ENCODE measurements at places on chromosomes 16 and 17.

- no peak for DNase-seq
Measured at GRCh38 chr16:24773771-24774427, 44.4 kb downstream of the TNRC6A start.

DNA sequence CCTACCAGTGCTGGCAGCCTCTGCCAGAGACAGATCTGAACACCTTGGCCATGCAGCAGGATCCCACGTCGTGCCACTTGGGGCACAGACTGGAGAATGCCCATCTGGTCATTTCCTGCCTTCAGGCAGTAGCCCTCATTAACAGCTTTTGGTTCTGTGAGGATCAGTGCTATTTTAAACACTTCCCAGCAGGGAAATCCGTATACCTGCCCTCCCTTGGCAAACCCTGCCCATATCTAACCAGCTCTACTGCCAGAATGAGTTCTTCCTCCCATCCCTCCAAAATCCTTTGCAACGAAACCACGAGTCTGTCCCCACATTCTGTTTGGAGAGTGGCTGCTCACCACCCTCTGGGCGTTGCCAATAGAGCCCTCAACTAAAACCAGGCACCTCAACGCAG is 245.7 kb downstream of the ENGASE start:
- DNase-seq: no peak

- DNase-seq: no peak
Measured at GRCh38 chr17:13425390-13425789, 176.3 kb downstream of the HS3ST3A1 start.

DNA sequence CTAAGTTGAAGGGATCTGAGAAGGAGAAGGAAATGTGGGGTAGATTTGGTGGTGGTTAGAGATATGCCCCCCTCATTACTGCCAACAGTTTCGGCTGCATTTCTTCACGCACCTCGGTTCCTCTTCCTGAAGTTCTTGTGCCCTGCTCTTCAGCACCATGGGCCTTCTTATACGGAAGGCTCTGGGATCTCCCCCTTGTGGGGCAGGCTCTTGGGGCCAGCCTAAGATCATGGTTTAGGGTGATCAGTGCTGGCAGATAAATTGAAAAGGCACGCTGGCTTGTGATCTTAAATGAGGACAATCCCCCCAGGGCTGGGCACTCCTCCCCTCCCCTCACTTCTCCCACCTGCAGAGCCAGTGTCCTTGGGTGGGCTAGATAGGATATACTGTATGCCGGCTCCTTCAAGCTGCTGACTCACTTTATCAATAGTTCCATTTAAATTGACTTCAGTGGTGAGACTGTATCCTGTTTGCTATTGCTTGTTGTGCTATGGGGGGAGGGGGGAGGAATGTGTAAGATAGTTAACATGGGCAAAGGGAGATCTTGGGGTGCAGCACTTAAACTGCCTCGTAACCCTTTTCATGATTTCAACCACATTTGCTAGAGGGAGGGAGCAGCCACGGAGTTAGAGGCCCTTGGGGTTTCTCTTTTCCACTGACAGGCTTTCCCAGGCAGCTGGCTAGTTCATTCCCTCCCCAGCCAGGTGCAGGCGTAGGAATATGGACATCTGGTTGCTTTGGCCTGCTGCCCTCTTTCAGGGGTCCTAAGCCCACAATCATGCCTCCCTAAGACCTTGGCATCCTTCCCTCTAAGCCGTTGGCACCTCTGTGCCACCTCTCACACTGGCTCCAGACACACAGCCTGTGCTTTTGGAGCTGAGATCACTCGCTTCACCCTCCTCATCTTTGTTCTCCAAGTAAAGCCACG is 28.3 kb downstream of the STH start:
- DNase-seq: no peak

DNA sequence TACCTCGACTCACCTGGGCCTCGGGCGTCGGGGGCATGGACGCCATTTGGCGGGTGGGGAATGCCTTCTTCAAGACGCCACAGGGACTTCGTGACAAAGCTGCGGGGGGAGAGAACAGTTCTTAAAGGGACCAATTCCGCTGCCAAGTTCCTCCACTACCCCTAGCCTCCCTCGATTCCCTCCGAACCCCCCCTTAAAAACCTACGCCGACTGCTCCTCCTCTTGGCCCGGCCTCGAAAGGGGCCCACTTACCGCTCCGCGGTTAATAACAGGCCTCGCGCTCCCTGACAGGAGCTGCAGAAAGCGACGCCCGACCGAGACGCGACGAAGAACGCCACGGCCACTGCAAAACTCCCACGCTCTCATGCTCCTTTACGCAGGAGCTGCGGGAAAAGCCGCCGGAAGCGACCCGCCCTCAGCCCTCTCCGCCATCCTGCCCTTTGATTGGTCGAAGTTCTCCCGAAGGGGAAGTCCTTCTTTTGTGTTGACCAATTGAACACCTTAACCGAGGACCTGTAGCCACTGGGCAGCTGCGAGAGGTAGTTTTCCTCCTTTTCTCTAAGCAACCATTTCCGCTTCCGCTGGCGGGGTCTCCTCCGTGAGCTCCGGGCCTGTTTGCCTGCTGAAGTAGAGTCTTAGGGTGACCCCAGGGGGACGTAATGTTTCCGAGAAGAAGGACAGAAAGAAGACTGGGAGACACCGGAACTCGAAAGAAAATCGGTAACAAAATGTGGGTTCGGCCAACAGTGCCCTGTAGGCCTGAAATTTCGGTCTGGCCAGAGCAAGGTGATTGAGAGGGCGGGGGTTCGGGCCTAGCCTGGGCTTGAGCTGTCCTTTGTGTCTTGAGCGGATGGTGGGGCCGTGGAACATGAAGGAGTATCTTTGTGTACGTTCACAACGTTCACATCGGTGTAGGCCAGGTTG is at the start of the genes NAA60 and ZNF597:
TSS of gene NAA60 (plus strand) at position 573 of the 924 bp plus-strand sequence. CDS start 32,548 bp downstream, outside the sequence.
TSS of gene ZNF597 (minus strand) at position 397 of the 924 bp plus-strand sequence. CDS start at position 46, 351 bp downstream.
- DNase-seq: peak; percentile 72

GRCh38 chr16:83717814-83718213 is 90.0 kb upstream of the HSBP1 start:
- DNase-seq: no peak

DNA sequence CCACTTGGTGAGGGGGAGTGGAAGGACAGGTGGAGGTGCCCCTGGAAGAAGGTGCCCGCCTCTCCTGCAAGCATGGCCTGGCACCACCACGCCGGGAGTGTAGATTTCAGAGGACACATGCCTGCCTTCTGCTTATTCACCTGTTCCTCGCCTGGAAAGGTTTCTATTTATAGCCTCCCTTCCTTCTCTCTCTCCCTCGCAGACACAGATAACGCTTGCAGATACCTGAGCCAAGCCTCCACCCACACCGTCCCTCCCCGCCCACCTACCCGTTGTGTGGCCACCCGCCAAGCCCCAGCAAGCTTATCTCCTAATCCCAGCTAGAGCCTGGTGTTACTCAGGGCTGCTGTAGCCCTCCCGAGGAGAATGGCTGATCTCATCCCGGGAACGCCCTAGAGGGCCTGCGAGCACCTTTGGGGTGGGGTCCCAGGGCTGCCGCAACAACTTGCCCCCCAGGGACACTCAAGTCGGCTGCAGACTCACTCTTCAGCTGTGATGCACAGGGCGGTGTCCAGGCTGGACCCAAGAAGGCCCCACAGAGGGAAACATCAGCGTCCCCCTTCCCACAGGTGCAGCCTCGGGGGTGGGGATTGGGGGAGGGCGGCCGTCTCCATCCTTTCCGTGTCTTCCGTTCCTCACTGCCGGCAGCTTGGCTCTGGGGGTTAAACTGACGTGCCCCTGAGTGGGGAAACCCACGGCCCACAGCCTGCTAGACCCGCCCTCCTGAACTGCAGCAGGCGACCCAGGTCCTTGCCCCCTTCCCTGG is 1.9 kb upstream of the SNAI3 start:
- DNase-seq: no peak

GRCh38 chr16:12110361-12111107 is 134.0 kb downstream of the SNX29 start:
- no peak for DNase-seq

GRCh38 chr17:39193346-39193745 is 4.1 kb downstream of the CACNB1 start:
- no peak for DNase-seq

- no peak for DNase-seq
Measured at GRCh38 chr17:50676065-50676975, 31.4 kb downstream of the ANKRD40 start.

DNA sequence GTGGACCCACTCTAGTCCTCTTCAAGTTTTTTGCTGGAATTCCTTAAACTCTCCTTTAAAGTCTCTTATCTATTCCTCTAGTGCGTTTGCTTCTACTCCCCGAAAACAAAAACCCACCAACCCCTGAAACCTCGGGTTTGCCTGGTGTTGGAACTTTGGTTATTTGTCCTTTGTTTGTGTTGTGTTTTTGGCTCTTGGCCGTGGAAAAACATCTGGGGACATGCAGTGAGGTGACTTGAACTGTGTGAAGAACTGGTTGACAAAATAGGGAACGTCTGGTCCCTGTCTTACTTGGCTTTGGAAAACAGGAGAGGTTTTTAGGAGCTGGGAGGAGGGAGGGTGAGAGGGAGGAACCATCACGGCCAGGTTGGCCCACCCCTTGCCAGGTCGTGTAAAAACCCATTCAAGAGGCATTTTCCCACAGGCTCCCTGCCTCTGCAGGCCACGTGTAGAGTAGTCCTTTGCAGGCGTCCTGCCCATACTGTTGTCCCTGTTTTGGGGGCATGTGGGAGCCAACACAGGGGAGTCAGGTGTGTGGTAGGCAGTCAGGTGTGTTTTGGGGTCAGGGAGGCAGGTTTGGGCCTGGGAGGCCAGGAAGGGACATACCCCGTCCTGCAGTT is 169.3 kb downstream of the RAB11FIP4 start:
- DNase-seq: no peak

- DNase-seq: no peak
Measured at GRCh38 chr17:4748686-4749085, 9.0 kb upstream of the CXCL16 start.

GRCh38 chr17:42845918-42846593 is 1.7 kb downstream of the AOC2 start:
- DNase-seq: no peak

GRCh38 chr17:76722279-76722678 is 4.1 kb downstream of the JMJD6 start:
- DNase-seq: no peak

DNA sequence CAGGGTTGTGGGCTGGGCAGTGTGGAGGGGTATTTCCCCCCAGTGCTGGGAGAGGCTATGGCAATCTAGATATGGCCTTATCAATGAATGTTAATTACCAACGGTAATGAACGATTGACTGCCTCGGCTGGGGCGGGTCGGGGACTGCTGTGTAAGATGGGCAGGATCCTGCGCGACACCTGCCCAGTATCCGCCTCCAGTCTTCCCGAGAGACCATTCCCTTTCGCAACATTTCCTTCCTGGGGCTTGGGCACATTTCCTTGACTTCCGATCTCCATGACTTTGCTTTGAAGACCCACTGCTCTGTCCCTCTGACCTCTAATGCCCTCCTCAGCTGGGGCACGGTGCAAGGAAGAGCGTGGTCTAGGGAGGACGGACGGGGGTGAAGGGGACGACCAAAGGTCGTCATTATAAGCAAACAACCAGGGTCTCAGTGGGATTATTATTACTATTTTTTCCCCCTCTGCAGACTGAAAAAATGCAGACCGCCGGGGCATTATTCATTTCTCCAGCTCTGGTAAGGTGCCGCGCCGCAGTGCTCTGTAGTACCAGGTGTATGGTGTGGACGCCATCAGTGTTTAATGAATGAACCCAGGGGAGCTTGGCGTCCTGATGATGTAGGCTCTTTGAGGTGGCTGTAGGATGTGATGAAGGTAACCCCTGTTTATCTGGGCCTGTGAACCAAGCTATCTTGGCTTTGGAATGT is 506 bp downstream of the ATP5MC1 start:
- DNase-seq: no peak

DNA sequence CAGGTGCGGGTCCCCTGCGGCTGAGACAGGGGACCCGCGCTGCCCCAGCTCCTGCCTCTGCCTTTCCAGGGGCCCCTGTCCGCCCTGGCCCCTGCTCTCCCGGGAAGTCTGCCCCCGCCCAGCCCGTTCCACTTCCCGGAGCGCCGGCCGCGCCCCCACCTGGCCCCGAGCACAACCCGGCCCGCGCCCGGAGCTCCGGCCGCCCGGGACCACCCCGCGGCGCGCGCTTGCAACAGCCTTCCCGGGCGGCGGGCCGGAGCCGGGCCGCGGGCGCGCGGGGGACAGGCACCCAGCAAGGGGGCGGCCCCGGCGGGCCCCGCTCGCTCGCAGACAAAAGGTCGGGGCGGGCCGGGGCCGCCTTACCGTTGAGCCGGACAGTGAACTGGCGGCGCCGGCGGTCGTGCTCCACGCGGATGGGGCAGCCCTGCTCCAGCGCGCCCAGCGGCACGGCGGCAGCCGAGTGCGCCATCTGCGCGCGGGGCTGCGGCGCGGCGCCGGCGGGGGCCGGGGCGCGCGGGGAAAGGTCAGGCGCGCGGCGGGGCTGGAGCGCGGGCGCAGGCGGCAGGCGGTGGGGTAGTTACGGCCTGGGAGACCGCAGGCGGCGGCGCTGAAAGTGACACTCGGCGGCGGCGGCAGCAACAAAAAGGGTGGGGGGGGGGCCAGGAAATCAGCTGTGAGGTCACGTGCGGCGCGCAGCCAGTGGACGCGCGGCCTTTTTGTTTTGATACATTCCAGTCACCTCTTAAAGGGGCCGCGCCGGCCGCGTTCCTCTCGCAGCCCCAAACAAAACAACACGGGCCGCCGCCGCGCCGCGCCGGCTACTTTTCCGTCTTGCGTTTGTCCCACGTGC is at the start of gene NATD1:
TSS of gene NATD1 (minus strand) at position 615 of the 850 bp plus-strand sequence. CDS start at position 469, 146 bp downstream.
- DNase-seq: no peak

DNA sequence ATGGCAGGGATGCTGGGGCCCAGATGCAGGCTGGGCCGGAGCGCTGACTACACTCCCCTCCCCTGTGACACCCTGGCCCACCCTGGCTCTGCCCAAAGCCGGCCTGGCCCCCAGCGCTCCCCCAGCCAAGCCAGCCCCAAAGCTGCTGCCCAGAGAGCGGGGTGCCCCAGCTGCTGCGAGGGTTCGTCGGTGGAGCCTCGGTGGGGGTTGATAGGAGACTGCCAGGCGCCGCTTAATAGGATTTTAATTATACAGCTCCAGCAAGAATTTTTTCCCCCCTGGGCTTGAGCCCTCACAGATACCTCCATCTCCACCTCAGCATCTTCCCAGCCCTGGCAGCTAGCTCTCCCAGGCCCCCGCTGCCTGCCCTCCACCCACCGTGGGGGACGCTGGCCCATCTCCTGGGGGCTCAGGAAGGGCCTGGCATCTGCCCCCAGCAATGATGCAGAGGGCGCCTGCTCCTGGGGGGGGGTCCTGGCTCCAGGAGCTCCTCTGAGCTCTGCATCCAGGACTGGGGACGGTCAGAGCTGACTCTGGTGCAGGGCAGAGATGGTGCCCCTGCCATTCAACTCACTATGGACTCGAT is 36.8 kb upstream of the DLX4 start:
- no peak for DNase-seq

GRCh38 chr17:75902406-75902805 is 2.3 kb downstream of the MRPL38 start:
- no peak for DNase-seq

GRCh38 chr17:64148699-64149098 is 18.8 kb upstream of the ERN1 start:
- DNase-seq: no peak

Measured in AG04449 (cell line).